CD14-positive monocyte (primary cell): ENCODE measurements at places on chromosomes 2 and 18. TPM values are rescaled to one million over a fixed set of nuclear protein-coding genes. Genes with fewer than 3 reads are reported as not detected.
A peak's percentile ranks its signal among the peaks of the same experiment; 100 is the strongest.

The EXOC6B gene
- polyA plus RNA-seq = 1.7 and 2.8 TPM in 2 replicates

The NXPH2 gene
- not detected for polyA plus RNA-seq

The PKDCC gene
- polyA plus RNA-seq = not detected

The TRPM8 gene
- not detected for polyA plus RNA-seq

The EN1 gene
- not detected in 2 replicates for polyA plus RNA-seq

The GAREM2 gene
- polyA plus RNA-seq = 0.09 and 0.13 TPM in 2 replicates

The HAAO gene
- polyA plus RNA-seq = 15.0 TPM

The NABP1 gene
- 13.3 TPM for polyA plus RNA-seq

The MIB1 gene
- polyA plus RNA-seq = 1.7 and 5.7 TPM in 2 replicates

The DSC1 gene
- not detected for polyA plus RNA-seq

The DPYSL5 gene
- polyA plus RNA-seq = not detected in 2 replicates

DNA sequence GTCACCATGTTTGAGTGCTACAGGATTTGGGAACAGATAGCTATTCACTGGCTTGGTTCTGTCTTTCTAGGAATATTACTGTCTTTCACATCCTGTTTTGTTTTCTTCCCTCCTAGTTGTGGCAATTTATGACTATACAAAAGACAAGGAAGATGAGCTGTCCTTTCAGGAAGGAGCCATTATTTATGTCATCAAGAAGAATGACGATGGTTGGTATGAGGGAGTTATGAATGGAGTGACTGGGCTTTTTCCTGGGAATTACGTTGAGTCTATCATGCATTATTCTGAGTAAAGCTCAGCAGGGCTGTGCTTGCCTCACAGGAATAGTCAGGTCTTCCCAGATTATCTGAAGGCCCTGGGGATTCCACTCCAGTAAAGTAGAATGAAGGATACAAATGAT lies 98.9 kb downstream of the ABI2 start:
- no peaks in the 10 kb centered on the region for H3K4me1 ChIP-seq
- no peak overlapping the region for H3K27ac ChIP-seq
- no peaks in the 10 kb centered on the region for H3K27me3 ChIP-seq
- DNase-seq = no peak

GRCh38 chr2:227366769-227367426 lies 12.2 kb downstream of the TM4SF20 start:
- H3K36me3 ChIP-seq = no peaks in the 10 kb centered on the region
- peak; percentile 73 for DNase-seq
- no peaks in the 10 kb centered on the region for H3K27me3 ChIP-seq
- H3K4me1 ChIP-seq = peaks cover 54% of the 10 kb centered on the region

GRCh38 chr18:51953521-51953920 lies 386.5 kb upstream of the DCC start:
- H3K27me3 ChIP-seq = no peaks in the 10 kb centered on the region
- H3K4me1 ChIP-seq = no peaks in the 10 kb centered on the region
- H3K4me3 ChIP-seq = no peak overlapping the region

GRCh38 chr18:8976606-8977005 lies 125.9 kb upstream of the NDUFV2 start:
- no peak overlapping the region for H3K4me3 ChIP-seq
- H3K27ac ChIP-seq = no peak overlapping the region
- H3K27me3 ChIP-seq = no peaks in the 10 kb centered on the region
- no peaks in the 10 kb centered on the region for H3K4me1 ChIP-seq
- no peak for DNase-seq

DNA sequence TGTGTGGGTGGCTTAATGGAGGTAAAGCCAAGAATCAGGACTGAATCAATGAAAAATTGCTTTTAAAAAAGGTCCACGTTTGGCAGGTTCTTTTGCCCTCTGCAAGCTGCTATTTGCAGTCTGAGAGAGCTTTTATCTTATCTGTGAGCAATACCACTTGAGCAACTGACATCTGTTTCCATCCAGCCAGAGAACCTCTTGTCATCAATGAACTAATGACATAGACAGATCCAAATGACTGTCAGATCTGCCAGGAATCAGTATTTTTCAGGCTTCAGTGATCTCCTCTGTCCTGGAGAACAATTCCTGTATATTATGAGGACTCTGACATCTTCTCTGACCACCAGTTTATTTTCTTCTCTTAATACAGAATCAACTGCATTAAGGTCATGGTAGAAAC lies 608.1 kb downstream of the LRP1B start:
- H3K4me1 ChIP-seq = no peaks in the 10 kb centered on the region
- no peak for DNase-seq
- no peak overlapping the region for H3K27ac ChIP-seq
- H3K27me3 ChIP-seq = no peaks in the 10 kb centered on the region

GRCh38 chr2:221289389-221289788 lies 282.7 kb downstream of the EPHA4 start:
- no peaks in the 10 kb centered on the region for H3K27me3 ChIP-seq
- H3K27ac ChIP-seq = no peak overlapping the region
- no peaks in the 10 kb centered on the region for H3K4me1 ChIP-seq
- no peak for DNase-seq
- no peaks in the 10 kb centered on the region for H3K36me3 ChIP-seq

DNA sequence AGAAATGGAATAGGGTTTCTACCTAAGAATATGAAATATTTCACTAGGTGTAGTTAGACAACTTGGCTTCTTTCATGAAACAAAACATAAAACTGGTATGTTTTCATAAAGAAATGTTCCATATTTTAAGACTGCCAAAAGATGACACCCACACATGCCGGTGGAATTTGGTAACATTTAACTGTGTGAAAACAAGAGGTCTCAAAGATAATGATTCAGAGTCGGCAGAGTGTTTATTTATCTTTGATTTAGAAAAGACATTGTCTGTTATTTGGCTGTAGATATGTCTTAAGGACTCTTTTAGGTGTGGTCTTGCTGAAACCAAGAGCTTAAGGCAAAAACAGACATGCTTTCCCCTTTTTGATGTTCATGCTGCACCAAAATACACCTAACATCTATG lies 63.5 kb upstream of the FN1 start:
- no peaks in the 10 kb centered on the region for H3K36me3 ChIP-seq
- no peaks in the 10 kb centered on the region for H3K27me3 ChIP-seq
- H3K4me1 ChIP-seq = peaks cover 3% of the 10 kb centered on the region
- H3K27ac ChIP-seq = no peak overlapping the region
- no peak for DNase-seq

DNA sequence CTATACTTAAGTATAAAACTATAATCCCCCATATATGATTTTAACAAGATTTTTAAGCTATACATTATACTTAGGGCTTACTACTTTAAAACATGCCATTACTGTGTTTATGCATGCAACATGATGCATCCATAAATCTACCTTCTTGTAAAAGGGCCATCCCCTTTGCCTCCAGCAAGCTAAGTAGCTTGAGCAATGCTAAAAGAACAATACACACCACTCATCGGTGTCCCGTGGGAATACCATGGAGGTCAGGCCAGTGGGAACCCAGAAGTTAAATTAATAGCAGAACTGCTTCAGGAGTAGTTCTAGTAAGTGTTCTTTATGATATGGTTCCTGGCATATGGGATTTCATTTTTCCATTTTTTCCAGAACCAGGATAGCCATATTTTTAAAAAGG lies 37.8 kb downstream of the SH3RF3 start:
- no peak overlapping the region for H3K4me3 ChIP-seq
- H3K27me3 ChIP-seq = no peaks in the 10 kb centered on the region
- H3K4me1 ChIP-seq = peaks cover 11% of the 10 kb centered on the region
- no peak overlapping the region for H3K27ac ChIP-seq

GRCh38 chr2:118779362-118779761 lies 68.1 kb downstream of the EN1 start:
- DNase-seq = no peak
- H3K36me3 ChIP-seq = no peaks in the 10 kb centered on the region
- H3K4me1 ChIP-seq = no peaks in the 10 kb centered on the region
- H3K27me3 ChIP-seq = peaks cover 23% of the 10 kb centered on the region
- H3K4me3 ChIP-seq = no peak overlapping the region

DNA sequence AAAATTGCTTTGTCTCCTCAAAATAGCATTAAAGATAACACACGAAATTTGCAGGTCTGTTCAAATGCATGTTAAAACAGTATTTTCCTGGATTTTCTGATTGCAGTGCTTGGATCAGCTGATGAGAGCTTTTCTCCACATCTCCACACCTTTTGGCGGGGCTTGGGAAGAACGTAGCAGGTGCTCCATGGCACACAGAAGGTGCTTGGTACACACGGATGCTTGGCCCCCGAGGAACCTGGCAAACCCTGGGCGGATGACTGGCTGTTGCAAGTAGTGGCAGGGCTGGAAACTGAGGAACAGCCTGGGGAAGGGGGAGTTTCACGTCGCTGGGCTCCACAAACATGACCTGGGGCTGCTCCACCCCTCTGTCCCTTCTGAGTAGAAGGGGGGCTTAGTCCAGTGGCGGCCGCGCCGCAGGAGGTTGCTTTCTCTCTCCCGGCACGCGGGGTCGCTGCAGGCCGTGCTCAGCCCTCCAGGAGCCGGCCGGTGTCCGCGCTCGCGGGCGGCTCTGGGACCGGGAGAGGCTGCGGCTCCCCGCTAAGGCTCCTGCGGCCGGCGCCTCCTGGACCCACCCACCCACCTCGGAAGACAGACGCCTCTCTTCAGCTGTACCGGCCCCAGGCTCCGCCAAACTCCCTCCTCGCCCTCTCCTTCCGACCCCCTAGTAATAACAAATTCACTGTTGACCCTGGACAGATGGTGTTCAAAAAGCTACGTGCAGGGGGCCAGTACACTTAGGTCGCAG lies 69.3 kb downstream of the MARCO start:
- DNase-seq = no peak
- H3K27ac ChIP-seq = no peak overlapping the region

GRCh38 chr2:73870084-73870483 lies 22.7 kb upstream of the ACTG2 start:
- DNase-seq = no peak
- no peaks in the 10 kb centered on the region for H3K27me3 ChIP-seq
- H3K4me3 ChIP-seq = no peak overlapping the region
- no peaks in the 10 kb centered on the region for H3K4me1 ChIP-seq

GRCh38 chr2:241011751-241012510 lies 13.5 kb downstream of the SNED1 start:
- no peak for DNase-seq
- H3K36me3 ChIP-seq = no peaks in the 10 kb centered on the region
- peaks cover 8% of the 10 kb centered on the region for H3K4me1 ChIP-seq
- no peak overlapping the region for H3K4me3 ChIP-seq
- no peaks in the 10 kb centered on the region for H3K27me3 ChIP-seq

DNA sequence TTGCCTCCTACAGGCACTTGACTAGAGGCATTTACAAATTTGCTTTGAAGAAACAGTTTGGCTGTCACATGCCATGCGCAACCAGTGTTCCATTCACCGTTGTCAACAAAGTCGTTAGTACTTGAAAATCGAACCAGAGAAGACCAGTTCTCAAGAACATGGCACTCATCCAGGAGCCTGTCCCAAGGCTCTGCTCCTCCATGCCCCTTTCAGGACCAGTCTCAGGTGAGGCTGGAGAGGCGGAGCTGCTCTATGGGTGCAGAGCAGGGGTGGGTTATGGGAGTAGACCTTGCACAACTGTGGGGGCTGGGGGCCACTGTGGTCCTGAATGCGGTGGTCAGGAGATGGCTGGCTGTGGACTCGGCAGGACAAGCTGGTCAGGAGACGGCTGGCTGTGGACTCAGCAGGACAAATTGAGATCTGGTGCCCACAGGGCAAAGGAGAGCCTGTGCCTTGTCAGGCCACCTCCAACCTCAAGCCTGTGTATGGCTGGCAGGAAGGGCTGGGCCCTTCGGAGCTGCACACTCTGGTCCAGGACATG lies 12.3 kb upstream of the ATP9B start:
- H3K4me1 ChIP-seq = no peaks in the 10 kb centered on the region
- H3K27ac ChIP-seq = no peak overlapping the region
- no peaks in the 10 kb centered on the region for H3K36me3 ChIP-seq

DNA sequence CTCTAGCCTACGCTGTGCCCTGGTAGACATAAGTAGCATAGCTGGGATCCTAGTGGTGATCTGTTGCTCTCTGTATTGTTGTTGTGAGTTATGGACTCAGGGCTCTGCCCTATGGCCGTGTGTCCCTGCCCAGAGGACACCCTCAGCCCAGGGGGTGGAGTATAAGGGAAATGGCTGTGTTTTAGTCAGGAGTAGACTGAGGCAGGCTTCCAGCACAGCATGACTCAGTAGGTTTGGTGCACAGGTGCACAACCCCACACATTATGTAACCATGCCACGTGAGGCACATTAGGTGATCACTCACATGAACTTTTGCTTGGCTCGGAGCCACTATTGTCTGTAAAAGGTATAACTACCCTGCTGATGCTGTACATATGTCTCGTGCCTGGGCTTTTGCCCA lies 59.9 kb upstream of the PEX13 start:
- H3K4me3 ChIP-seq = no peak overlapping the region
- peaks cover 7% of the 10 kb centered on the region for H3K4me1 ChIP-seq
- H3K27ac ChIP-seq = no peak overlapping the region
- H3K36me3 ChIP-seq = no peaks in the 10 kb centered on the region

DNA sequence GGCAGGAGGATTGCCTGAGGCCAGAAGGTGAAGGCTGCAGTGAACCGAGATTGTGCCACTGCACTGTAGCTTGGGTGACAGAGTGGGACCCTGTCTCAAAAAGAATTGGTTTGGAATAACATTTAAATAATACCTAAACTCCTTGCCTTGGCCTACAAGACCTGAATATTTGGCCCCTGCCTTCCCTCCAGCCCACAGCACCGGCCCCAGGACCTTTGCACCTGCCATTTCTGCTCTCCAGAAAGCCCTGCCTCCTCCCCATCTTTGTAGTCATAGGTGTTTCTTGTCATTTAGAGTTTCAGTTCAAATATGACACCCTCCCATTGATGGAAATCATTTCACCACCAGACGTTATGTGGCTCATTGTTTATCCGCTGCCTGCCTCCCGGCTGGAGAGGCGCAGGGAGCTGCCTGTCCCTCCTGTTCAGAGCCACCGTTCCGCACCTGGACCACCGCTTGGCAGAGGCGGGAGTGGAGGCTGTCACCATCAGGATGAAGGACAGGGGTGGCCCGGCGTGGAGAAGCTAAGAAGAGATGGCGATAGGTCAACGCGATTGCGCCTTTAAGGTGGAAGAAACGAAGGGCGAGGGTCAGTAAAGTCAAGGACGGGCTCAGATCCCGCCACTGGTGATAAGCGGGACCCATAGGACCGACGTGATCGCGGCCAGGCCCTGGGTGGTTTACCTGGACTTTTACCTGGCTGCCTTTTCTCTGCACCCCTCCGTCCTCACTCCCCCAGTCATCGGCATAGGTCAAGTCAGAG lies 638 bp upstream of the LPIN1 start:
- DNase-seq = no peak
- H3K36me3 ChIP-seq = no peaks in the 10 kb centered on the region
- H3K27me3 ChIP-seq = no peaks in the 10 kb centered on the region
- no peak overlapping the region for H3K4me3 ChIP-seq
- no peak overlapping the region for H3K27ac ChIP-seq

- no peaks in the 10 kb centered on the region for H3K27me3 ChIP-seq
- H3K27ac ChIP-seq = no peak overlapping the region
- no peak for DNase-seq
Measured at GRCh38 chr2:171726847-171727450, 39.7 kb downstream of the DYNC1I2 start.

GRCh38 chr2:70822843-70823242 lies 2.4 kb upstream of the CLEC4F start:
- peaks cover 56% of the 10 kb centered on the region for H3K4me1 ChIP-seq
- DNase-seq = no peak
- no peaks in the 10 kb centered on the region for H3K36me3 ChIP-seq
- H3K27me3 ChIP-seq = no peaks in the 10 kb centered on the region
- H3K27ac ChIP-seq = no peak overlapping the region

- DNase-seq = no peak
- H3K4me3 ChIP-seq = no peak overlapping the region
- no peak overlapping the region for H3K27ac ChIP-seq
- H3K27me3 ChIP-seq = no peaks in the 10 kb centered on the region
- no peaks in the 10 kb centered on the region for H3K36me3 ChIP-seq
Measured at GRCh38 chr2:52077159-52077558, 1045.2 kb upstream of the NRXN1 start.
